CMK (cell line): ENCODE measurements at places on chromosomes 5 and 9.
A peak's percentile ranks its signal among the peaks of the same experiment; 100 is the strongest.

DNA sequence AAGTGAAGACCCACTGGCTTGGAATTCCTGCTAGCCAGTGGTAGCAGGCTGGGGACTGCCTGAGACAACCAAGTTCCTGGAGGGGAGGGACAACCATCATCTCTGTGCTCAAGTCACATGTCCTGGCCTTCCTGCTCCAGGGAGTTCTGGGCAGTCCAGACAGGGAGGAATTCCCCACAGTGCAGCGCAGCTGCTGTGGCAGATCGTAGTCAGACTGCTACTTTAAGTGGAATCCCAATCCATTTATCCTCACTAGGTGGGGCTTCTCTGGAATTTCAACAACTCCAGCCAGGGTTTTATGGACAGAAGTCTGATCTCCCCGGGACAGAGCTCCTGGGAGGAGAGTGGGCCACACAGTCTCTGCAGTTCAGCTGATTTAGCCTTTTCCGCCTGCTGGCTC is 20.9 kb upstream of the OR5C1 start:
- DNase-seq, result no peak

DNA sequence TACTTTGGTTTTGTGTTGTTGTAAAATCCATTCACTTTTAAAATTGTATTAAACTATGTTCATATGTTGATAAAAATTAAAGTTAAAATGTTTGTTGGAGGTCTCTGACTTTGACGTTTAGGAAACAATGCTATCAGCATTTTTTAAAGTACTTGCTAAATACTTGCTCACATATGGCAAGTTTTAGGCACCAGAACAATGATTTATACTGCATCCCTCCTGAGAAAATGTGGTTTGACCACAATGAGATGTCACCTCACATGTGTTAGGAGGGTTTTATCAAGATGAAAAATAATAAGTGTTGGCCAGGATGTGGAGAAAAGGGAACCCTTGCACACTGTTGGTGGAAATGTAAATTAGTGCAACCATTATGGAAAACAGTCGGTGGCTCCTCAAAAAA is 180.8 kb downstream of the HSD17B3 start:
- no peak for DNase-seq

- no peak for DNase-seq
Measured at GRCh38 chr5:106860398-106861044, 810.2 kb downstream of the EFNA5 start.

- no peak for DNase-seq
Measured at GRCh38 chr9:129449066-129449465, 171.8 kb downstream of the C9orf50 start.

DNA sequence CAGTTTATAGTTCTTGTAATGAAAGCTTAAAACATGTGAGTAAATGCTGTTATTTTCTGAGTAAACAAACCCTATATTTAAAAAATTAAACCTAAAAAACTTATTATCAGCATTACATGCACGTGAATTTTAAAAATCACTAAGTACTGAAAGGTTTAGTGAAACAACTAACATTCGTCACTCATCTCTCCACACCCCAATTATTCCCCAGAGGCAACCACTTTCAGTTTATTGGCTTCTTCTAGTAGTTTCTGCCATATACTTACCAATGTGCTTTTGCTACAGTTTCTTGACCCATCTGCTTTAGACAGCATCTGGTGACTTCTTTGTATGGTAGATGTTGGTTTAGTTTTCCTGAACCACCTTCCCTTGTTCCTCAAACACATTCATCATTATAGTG is 58.1 kb downstream of the ANGPTL2 start:
- DNase-seq, result no peak

DNA sequence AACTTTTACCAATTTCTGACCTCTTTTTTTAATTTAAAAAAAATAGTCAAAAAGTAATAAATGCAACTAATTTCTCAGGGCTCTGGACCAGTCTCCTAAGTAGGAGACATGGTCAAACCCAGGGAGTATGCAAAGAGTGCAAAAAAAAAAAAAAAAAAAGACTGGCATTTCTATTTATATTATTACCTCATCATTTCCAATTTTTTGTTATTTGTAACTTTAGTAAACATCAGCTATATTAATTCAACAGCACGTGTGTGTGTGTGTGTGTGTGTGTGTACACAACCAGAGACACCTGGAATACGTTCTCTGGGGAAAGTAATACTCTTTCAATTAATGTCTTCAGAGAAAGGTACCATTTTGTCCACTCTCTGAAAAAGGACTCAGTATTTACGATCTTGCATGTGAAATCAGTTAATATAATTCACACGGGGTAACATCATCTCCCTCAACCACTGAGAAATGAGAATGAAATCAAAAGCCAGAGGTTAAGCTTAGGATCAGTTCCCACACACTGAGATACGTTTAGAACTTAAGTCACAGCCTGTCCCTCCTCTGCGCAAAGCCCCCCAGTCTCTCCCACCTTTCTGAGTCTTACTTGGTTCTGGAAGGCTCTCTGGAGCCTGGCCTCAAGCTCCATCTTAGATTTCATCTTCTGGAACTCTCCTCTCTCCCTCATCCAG is 21.9 kb downstream of the ZNF608 start:
- DNase-seq, result no peak

DNA sequence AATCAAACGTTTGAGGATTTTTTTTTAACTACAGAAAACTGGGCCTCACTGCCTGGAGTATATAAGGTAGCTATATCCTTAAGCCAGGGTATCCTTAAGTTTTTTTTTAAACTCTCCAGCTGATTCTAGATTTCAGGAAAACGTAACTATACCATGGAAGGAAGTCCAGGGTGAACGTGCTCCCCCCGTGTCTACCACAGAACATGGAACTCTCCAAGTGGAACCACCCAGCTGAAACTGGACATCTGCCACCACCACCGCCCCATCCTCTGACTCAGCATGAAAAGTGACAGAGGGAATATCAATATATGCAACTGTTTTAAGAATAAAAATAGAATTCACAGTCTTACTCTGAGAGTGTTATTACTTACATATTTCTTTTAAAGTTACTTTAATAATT is 61.3 kb downstream of the DROSHA start:
- no peak for DNase-seq

- DNase-seq, result no peak
Measured at GRCh38 chr9:137391411-137391754, 31.6 kb downstream of the EXD3 start.

- DNase-seq, result no peak
Measured at GRCh38 chr5:78765116-78765515, 116.5 kb upstream of the LHFPL2 start.

- no peak for DNase-seq
Measured at GRCh38 chr5:125196481-125197111, 450.2 kb upstream of the ZNF608 start.

DNA sequence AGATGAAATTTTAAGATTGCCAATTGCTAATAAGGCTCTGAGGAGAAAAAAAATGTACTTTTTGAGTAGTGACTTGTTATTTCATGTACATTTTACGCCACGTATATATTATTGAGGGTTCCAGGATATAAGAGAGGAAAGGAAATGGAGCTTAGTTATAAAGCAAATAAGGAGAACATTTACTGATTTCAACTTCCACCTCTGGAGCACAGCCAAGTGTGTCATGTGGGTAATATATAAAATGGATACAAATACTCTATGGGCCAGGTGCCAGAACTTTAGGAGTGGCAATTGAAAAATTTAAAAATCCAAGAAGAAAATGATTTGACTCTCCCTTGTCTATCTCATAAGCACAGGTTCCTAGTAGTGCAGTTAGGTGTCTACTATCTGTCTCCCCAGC is 45.0 kb upstream of the VLDLR start:
- DNase-seq, result no peak

DNA sequence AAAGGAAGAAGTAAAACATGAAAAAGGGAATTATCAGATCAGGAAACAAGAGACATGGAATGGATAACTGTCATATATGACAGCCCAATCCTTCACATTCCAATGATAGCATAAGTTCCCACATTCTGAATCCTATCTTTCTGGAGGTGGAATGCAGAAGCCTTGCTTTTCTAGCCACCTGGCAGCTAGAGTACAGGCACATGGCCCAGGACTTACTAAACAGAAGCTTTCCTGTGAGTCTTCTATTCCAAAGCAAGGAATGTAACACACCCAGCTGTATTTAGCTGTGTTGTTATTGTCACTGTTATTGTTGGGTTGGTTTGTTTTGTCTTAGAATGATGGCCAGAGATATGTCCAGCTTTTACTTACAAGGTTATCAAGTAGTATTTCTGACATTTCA is 780.5 kb upstream of the ZNF608 start:
- DNase-seq, result no peak

- no peak for DNase-seq
Measured at GRCh38 chr5:83184534-83184933, 107.2 kb downstream of the XRCC4 start.

- DNase-seq, result no peak
Measured at GRCh38 chr9:7859701-7860334, 60.2 kb upstream of the DMAC1 start.

- DNase-seq, result no peak
Measured at GRCh38 chr5:4976902-4977301, 163.2 kb upstream of the ADAMTS16 start.

GRCh38 chr9:137764981-137765380 is 112.6 kb upstream of the CACNA1B start:
- DNase-seq, result no peak

DNA sequence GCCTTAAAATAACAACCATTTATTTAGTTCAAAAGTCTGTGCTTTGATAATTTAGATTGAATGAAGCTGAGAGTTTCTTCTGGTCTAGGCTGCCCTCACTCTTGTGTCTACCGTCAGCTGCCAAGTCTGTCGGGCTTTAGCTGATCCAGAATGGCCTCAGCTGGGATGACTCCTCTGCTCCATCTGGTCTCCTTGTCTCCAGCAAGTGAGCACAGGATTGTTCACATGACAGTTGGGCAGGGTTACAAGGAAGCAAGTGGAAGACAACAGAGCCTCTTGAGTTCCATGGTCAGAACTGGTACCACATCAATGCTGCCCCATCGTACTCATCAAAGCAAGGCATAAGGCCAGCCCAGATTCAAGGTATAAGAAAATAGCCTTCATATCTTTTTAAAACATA is 9.0 kb downstream of the HTR1A start:
- DNase-seq, result no peak

DNA sequence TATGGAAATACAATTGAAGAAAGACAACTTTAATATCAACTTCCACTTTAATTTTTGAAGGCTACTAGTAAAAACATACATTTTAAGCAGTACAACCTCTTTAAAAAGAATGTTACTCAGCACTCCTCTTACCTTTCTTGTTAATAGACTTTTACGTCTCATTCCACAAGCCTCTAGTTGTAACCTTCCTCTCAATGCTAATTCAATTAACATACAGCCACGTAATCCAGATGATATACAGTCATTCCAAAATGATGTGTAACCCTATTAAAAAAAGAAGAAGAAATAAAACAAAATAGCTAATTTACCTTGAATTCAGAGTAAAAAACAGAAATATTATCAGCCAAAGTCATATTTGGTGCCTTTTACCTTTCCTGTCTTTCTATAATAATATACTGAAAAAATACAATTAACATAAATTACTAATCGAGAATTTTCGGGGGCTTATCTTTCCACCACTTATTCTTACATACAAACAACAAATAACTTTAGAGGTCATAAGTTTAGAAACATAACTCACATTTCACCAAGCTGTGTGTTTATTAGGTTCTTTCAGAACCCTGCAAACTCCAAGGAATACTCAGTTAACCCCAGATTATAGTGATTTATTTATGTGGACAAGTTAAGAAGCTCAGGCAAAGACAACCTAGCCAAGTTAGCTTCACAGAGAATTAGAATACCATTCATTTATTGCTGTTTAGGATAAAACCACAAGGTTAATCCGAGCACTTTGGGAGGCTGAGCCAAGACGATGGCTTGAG is 30.3 kb downstream of the GOLPH3 start:
- no peak for DNase-seq

- no peak for DNase-seq
Measured at GRCh38 chr5:40204144-40204543, 475.6 kb upstream of the PTGER4 start.

DNA sequence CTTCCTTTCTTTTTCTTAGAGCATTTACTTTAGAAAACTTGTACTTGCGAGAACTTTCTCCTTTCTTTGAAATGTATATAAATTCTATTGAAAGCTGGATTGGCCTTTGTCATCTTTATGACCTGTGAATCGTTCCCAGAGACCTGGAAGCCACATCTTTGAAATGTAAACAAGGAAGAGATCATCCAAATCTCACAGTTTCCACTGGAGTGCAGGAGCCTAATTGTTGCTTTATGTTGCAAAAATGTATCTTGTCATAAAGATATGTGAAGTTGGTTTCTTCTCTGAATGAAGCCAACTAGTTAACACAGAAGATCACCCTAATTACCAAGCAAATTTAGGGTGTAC is 1101.8 kb downstream of the TAF11L14 start:
- DNase-seq, result no peak

GRCh38 chr5:159616952-159617351 is 286.7 kb upstream of the IL12B start:
- DNase-seq, result no peak

DNA sequence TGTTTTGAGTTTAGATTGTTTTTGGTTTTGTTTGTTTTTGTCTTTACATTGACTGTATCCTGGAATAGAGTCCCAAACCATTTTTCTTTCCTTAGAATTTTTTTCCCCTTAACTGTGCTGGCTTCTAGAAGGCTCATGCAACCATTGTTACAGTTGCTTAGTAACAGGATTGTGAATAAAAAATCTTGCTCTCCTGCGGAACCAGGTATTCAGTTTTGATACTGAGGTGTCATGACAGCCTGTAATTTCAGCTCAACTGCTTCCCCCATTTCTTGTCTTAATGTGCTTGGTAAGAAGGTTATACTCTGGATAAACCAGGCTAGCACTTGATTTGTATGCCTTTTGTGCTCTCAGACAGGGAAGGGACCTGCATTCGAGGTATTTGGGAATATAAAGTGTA is 42.1 kb downstream of the FOCAD start:
- no peak for DNase-seq

GRCh38 chr5:72242796-72243475 is 77.1 kb downstream of the MRPS27 start:
- DNase-seq, result no peak

- peak; percentile 70 for DNase-seq
Measured at GRCh38 chr5:150764530-150764929, 5.7 kb upstream of the DCTN4 start.

DNA sequence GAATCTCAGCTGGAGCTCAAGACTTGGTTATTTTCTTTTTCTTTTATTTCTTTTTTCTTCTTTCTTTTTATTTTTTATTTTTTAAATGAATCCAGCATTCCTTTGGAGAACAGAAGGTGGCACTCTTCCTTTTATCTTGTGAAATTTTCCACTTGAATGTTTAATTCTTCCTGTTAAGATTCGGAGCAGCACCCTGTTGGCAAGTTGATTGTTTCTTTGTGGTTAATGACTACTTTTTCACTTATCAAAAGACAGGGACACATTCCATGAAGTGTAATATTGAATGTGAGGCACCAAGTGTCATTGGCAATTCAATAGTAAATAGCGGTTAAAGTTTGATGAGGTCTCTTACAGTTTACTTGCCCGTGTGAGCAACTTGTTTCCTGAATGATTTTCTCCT is 240.5 kb upstream of the CHD1 start:
- no peak for DNase-seq

DNA sequence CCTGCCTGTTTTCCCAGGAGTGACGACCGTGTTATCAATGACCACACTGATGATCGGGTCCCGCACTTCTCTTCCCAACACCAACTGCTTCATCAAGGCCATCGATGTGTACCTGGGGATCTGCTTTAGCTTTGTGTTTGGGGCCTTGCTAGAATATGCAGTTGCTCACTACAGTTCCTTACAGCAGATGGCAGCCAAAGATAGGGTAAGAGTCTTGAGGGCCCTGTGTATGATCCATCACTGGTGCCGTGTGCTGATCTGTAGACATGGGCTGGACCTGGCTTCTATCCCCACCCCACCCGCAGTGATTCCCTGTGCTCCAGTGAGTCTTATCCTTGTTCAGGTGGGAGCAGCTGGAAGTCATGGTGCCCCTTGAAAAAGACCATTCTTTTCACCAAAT is 26.0 kb downstream of the GABRP start:
- DNase-seq, result no peak
